ENCODE measurements at places on chromosomes 2 and 18. TPM values are rescaled to one million over a fixed set of nuclear protein-coding genes. Genes with fewer than 3 reads are reported as not detected.

GRCh38 chr2:176599796-176600485 is 330.7 kb downstream of the MTX2 start:
- DNase-seq = no peak

GRCh38 chr2:161337247-161337646 is 29.0 kb downstream of the PSMD14 start:
- no peak for DNase-seq

GRCh38 chr18:78001811-78002210 is 752.2 kb downstream of the GALR1 start:
- no peak for DNase-seq

DNA sequence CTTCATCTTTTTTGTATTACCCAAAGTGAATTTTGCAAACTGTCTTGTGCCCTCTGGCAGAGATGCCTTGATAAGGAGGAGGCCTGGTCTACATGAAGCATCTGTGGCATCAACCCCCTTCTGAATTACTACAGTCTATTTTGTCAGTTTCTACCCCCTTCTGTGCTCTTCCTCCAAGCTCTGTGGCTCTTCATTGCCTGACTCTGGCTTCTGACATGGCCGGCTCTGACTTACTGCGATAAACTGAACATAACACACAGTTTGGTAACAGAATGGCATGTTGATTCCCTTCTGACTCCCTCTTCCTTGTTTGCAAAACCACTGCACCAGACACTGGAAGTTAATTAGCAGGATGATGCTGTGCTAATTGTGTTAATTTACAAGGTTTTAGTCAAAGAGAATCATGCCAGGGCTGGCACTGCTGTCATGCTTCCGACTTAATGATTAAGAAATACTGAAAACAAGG is 122.5 kb downstream of the FIGN start:
- DNase-seq = no peak

DNA sequence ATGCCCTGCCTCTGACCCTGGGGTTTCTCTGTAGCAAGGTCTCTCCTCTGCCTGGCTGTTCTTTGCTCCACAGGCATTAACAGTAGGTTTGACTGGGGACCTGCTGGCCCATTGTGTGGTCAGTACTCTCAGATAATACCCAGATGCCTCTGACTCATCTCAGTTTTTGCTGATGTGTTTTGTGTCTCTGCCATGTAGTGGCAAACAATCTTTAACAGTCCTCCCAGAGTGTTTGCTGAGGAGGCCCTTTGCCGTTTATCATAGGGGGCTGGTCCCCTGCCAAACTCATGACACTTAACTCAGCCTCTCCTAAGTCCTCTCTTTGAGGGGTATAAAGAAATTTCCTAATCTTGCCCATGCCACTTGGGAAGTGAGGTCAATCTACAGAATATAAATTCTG is 793.7 kb upstream of the FANCL start:
- no peak for DNase-seq

- DNase-seq = peak; percentile 20
Measured at GRCh38 chr2:126655051-126655450, 907 bp upstream of the GYPC start.

DNA sequence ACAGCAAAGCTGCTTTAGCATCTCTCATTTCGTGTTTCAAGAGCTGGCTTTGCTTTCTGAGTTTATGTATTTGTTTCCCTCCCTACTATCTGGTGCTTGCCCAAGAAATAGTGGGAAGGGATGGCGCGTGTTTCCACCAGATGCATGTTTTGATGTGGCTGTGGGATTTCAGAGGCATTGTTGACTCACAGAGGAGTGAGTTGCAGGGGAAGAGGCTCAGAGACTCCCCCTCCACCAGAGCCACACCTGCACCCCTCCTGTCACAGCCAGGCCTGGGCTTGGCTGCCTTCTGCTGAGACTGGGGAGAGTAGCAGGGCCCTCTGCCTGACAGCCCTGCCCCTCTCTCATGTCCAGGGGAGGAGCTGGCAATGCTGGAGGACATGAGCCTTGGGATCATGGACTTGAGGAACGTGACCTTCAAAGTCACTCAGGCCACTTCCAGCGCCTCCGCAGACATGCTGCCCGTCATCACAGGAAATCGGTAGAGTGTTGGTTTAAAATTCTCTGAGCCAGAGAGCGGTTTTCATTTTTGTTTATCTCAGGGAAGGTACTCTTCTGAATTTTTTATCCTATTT is 42.9 kb downstream of the COA5 start:
- DNase-seq = no peak

DNA sequence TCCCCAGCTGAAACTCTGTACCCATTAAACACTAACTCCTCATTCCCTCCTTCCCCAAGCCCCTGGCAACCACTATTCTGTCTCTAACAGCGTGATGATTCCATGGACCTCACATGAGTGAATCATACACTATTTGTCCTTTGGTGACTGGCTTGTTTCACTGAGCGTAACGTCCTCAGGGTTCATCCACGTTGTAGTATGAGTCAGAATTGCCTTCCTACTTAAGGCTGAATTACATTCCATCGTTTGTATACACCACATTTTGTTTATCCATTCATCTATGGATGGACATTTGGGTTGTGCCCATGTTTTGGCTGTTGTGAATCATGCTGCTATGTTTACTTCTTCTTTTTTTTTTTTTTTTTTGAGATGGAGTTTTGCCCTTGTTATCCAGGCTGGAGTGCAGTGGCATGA is 19.6 kb upstream of the CABLES1 start:
- DNase-seq = no peak

DNA sequence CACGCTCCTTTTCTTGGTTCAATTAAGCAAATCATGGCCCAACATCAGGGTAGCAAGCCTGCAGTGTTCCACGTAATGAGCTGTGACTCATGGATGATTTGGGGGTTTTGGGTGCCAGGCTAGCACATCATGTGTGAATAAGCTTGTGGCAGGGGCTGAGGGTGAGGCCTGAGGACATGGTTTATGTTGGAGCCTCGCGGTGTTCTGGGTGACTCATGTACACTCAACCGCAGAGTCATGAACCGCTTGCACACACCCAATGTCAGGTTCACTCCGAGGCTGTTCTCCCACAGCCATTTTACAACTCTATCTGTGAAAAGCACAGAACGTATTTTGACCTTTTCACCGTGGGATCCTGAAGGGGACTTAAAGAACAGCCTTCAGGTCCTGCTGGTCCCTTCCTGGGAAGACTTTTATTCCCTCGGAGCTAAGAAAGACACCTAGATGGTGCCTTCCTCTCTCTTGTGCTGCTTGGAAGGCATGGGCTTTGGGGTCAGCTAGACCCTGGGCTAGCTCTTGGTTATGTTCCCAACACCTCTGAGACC is 139.9 kb upstream of the ZEB2 start:
- DNase-seq = no peak

GRCh38 chr2:27708666-27709065 is 45.0 kb downstream of the SLC4A1AP start:
- no peak for DNase-seq

- no peak for DNase-seq
Measured at GRCh38 chr2:149365931-149366583, 35.7 kb downstream of the LYPD6 start.

DNA sequence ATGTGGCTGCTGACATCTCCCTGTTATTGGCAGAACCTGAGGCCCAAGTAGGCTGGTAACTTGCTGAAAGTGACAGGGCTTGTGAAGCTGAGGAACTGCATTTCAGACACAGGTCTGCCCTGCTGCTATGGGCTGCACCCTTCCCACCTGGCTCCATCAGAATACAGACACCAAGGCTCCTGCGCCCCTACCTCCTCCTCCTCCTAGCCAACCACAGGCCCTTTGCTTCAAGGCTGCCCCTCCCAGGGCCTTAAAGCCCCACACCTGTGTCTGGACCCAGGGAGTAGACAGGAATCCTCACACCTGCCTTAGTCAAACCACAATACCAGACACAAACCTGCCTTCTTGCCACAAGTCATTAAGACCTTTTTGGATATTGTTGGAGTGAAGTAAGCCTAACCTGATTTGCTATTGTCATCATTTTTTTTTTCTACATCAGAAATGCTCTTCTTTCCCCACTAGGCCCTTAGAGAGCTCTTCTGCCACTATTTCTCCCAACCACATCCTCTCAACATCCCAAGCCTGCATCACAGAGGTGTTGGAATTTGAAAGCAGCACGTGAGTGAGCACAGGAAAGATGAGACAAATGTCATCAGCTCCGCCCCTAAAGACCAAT is 489.7 kb downstream of the EIPR1 start:
- no peak for DNase-seq

GRCh38 chr18:9905401-9905922 is 8.4 kb upstream of the VAPA start:
- DNase-seq = no peak

- DNase-seq = no peak
Measured at GRCh38 chr2:240589850-240590525, 3.5 kb downstream of the CAPN10 start.

DNA sequence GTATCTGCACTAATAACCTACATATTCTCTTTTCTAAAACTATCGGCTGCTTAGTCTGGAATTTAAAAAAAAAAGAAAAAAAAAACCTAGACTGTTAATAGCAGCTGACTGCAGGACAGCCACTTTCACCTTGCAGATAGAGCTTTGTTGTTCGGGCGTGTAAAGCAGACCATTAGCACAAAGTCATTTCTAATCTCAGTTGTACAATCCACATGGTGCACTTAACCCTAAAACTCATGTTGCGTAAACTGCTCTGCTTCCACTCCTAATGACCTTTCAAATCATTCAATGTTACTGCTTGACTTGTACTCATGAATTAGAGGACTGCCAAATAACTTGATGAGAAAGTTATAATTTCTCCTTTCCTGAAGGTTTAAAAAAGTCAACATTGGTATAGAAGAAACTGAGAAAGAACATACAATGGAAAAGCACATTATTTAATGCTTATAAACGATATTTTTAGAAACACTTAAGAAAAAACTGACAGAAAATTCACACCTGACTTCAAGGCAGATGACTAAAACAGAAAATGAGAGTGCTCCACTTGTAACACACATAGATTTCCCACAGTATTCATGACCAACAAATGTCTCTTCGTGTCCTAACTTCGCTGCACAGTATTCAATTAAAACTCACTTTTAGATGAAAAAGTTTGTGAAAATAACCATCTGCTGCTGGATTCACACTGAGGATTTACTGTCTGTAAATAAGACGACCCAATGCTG is 2.6 kb downstream of the CDH2 start:
- DNase-seq = no peak

- DNase-seq = peak; percentile 33
Measured at GRCh38 chr18:22168360-22168921, 948 bp upstream of the GATA6 start.

DNA sequence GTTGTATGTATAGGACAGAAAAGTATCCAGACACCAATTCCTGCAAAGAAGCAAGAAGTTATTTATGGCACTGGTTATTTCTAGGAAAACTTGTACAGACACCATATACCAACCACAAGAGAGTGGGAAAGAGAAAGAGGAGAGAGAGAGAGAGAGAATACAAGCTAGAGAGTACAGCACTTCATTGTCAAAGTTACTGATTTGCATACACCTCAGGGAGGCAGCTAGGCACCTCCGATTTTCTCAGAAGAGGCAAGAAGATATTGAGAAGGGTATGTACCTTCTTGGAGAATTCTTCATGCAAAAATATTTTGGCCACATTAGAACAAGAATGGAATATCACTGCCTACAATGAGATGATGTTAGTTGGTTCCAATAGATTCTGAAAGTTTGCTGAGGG is 333.9 kb upstream of the PIK3C3 start:
- DNase-seq = no peak

DNA sequence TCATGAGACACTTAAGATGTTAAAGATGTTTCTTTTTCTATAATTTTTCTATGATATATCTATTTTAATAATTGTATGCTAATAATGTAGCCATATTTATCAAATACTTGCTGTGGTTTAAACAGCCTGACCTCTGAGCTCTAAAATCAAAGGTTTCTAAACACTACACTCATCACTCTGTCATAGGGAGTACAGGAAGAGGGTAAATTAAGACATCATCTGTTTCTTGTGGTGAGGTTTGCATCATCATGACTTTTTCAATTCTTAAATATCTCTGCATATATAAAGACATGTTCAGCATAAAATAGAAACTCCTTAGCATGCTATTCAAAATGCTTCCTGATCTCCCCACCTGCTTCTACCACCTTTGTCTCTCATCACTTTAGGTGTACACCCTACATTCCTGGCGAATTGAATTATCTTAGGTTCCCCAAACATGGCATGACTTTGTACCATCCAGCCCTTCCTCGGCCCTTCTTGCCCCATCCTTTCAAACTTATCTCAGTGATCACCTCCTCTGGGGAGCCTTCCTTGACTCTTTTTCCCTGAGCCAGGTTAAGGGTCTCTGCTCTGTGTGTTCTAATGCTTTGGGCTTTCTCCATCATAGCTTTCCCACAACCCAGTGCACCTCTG is 105.3 kb upstream of the TTN start:
- no peak for DNase-seq

GRCh38 chr2:62334440-62335058 is 138.6 kb downstream of the B3GNT2 start:
- DNase-seq = no peak

- no peak for DNase-seq
Measured at GRCh38 chr2:170155723-170156253, 22.2 kb upstream of the MYO3B start.

Gene PIGN
- 14.0 TPM for total RNA-seq

Gene CERKL
- not detected for total RNA-seq

Gene TNFRSF11A
- 2.2 TPM for total RNA-seq

Gene REG3A
- not detected for total RNA-seq

Gene POTEJ
- total RNA-seq = not detected

Gene C2orf80
- not detected for total RNA-seq

Gene DLGAP1
- 5.4 TPM for total RNA-seq

Gene TTN
- total RNA-seq = 153 TPM

Gene MXD1
- total RNA-seq = 40.6 TPM
